ENCODE measurements at places on chromosomes 11 and 22.

GRCh38 chr11:64686466-64687170, 36.4 kb downstream of the NRXN2 start:
- no peak for DNase-seq

GRCh38 chr11:123166071-123166559, 28.9 kb downstream of the CLMP start:
- no peak for DNase-seq

- no peak for DNase-seq
Measured at GRCh38 chr11:72002841-72003775, 4.4 kb downstream of the IL18BP start.

DNA sequence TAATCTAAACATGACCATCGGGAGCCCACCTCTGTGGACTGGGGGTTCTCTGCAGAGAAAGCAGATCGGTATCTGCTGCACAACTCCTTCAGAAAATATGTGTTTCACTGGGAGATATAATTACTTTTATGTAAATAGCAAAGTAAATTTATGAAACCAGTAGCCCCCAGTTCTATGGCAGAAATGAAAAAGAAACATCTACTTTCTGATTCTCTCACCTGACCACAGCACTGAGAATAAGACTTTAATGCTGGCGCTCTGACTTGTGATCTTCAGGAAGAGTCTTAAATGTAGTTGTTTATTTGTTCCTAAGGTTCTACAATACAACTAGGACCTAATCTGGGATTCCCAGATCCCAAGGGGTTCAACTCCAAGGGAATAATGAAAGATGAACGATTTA, 518.0 kb downstream of the DLG2 start:
- no peak for DNase-seq

DNA sequence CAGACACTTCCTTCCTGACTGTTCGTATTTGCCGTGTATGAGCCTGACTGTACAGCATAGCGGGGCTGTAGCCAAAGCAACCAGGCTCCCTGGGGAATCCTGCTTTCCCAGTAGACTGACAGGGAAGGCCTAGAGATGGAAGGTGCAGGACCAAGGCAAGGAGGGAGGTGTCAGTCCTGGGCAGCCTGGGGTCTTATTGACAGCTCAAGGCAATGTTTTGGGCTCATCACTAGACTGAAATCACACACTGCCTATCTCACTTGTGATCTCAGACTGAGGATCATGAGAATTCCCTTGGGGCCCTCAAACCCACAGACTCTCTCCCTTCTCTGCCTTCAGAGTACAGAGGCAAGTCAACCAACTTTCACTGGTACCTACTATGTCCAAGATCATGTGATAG, 346.8 kb upstream of the NARS2 start:
- no peak for DNase-seq

DNA sequence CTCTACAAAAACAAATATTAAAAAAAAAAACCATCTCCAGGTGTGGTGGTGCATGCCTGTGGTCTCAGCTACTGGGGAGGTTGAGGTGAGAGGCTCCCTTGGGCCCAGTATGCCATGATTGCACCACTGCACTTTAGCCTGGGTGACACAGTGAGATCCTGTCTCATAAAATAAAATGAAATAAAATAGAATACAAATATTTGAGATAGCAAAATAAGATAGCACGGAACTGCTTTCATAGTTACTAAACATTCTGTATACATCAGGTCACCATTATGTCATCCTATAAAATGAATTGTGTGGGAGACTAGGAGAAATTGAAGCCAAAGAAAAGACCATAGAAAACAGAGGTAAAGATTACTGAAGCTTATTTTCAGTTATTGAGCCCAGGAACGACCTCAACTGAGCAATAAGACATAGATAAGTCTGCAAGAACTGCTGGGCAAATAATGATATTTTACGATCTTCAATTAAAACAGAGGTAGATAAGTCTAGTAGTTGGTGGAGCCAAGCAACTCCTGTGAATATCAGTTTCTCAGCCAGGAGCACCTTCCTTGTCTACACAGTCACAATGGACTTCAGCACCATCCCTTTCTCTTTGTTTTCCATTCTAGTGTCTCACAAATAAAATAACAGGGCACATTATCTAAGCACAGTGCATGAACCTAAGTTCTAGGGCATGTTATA, 9.9 kb downstream of the OR5M11 start:
- DNase-seq, result no peak

DNA sequence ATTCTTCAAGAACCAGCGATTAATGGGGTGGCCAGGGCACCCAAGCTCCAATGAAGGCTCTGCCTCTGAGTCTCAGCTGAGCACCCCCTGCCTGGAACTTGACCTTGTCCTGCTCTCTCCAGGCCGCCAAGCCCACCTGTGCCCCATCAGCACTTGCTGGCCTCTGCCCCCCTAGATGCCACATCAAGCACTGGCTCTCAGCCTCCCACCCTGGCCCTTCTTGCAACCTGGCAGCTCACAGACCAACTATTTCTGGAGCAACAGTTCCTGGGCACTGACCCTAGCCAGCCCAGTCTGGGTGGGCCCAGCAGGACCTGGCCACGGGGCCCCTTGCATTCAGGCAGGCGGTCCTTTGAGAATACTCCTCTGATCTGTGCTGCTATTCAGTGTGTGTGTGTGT, 98.8 kb upstream of the PITPNB start:
- DNase-seq, result no peak

GRCh38 chr11:65218446-65218845, 36.7 kb downstream of the CAPN1 start:
- no peak for DNase-seq

- DNase-seq, result no peak
Measured at GRCh38 chr11:3911908-3912505, 56.5 kb downstream of the STIM1 start.

GRCh38 chr11:41612415-41612814, 153.0 kb upstream of the LRRC4C start:
- no peak for DNase-seq

DNA sequence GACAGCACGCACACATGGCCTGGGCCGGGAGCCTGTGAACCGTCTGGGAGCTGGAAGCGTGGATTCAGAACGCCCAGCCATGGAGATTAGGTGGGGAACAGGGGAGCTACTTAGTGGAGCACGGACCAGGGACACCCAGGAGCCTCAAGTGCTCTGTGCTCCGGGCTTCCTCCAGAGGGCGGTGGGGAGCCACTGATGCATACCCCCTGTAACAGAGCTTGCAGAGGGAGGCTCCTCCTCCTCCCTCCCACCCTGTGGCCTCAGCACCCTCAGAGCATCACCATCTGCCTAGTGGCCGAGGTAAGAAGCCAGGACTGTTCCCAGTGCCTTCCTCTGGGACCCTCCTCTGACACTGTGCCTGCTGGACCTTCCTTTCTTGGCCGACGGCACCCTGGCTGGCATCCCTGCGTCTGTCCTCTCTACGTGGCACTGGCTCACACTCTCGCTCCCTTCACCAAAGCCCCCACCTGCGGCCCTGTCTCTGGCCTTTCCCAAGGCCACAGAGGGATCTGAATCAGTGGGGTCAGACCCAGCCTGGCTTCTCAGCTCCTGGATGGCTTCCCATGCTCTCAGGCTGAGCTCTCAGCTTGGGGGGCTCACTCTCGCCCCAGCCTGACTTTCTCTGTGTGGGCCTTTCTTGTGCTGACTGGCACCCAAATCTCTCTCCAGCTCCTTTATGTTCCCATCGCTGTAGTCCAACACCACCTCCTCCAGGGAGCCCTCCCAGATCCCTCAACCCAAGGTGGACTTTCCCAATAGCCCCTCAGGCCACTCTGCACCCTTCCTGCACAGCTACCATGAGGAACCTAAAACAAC, 780.9 kb downstream of the BRD1 start:
- DNase-seq, result no peak

DNA sequence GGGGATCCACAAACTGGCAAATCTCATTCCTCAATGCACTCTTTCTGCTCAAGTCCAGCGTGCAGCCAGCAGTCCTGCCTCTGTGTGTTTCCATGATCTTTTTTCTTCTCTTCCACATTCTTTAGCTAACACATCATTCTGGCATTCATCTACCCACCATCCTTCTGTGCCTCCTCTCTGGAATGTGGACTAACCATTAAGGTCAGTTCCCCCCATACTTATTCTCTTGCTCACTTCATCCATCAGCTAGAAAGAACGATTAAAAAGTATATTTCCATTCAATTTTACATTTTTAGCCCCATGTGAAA, 7.8 kb downstream of the KIRREL3 start:
- DNase-seq, result no peak

DNA sequence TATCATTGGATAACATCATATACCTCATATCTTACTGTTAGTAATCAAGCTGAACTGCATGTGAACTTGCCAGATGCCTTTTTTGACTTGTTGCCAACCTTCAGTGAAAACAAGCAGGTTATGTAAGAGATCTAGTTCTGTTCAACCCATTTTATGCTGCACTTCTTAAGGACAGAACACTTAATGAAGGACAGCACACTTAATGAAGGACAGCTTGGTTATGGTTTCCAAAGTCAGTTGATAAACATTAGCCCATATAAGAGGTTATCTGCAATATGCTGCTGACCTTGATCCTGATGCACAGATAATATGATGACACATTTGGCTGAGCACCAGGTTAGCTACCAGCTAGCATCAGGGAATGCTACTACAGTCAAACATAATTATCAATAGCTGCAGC, 358.7 kb upstream of the PDGFD start:
- DNase-seq, result no peak

- DNase-seq, result no peak
Measured at GRCh38 chr11:95556342-95557163, 233.0 kb downstream of the FAM76B start.

- DNase-seq, result peak; percentile 81
Measured at GRCh38 chr11:74004759-74005615, 3.9 kb downstream of the UCP3 start.

DNA sequence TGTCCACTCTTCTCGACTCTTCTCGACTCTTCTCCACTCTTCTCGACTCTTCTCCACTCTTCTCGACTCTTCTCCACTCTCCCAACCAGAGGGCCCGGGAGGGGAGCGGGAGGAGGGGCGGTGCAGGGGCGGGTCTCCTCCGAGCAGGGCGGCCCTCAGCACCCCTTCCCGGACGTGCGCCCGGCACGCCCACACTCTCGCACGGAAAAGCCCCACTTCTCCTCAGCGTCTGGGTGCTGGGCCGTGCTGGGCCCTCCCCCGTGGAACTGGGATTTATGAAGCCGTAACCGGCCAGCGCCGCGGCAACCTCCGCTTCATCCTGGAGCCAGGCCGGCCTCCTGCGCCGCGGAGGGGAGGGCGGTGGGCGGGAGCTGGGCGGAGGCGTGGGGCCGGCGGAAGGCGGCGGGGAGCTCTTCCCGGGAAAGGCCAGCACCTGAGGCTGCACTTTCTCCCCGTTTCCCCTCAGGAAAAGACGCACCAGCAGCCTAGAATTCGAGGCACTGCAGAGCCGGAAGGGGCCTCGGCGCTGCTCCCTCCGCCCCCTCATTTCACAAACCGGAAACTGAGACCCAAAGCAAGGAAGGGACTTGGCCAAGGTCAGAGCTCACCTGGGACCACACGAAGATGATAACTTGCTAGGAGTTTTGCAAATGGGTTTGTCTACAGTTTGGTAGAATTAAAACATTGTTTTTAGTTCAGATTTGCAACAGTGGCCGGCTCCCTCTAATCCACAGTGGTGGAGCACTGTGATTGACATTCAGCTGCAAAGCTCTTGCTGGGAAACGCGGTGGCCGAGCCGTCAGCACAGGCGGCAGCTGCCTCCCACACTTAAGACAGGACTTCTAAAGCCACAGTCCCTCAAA, 31.6 kb upstream of the JAM3 start:
- DNase-seq, result peak; percentile 43

GRCh38 chr11:66687831-66688281, 10.2 kb upstream of the RBM4B start:
- DNase-seq, result no peak

- no peak for DNase-seq
Measured at GRCh38 chr11:83480251-83480650, 194.1 kb upstream of the CCDC90B start.

- no peak for DNase-seq
Measured at GRCh38 chr22:26550498-26551033, 38.3 kb upstream of the TFIP11 start.

DNA sequence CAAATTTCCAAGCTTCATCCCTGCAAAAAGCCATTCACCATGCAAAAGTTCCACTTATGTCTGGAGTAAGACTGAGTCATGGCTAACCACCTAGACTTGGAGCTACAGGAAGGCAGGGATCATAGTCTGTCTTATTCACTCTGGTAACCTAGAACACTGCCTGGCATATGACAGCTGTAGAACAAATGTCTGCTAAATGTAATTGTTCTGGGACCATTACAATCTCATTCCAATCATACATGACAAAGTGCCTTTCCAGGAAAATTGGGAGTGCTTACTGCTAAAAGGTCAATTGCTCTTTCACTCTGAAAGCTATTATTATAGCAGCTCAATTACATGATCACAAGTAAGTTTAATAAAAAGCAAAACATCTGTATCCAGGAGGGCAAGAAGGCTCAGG, 99.1 kb upstream of the CHRM4 start:
- DNase-seq, result no peak

DNA sequence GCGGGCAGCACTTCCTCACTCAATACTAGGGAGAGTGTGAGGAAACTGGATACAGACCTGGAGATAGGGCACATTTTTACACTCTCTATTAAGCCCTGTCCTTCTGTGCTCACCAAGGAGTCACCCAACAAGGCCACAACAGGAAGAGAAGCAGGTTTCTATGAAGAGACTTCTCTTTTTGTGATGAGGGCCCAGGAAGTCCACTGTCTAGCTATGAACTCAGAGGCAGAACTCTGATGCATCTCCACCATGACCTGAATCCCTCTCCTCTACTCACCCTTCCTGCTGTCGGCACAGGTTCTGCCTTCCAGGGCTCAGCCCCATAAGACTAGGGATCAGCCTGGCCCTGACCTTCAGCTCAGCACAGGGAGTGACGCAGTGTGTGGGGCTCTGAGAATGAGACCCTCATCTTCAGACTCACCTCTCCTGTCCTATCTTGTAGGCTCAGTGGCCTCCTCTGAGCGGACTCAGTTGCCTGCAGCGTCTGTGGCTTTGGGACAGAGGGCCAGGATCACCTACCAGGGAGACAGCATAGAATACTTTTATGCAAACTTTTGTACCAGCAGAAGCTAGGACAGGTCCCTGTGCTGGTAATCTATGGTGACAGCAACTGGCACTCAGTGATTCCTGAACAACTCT, 49.3 kb upstream of the IGLL5 start:
- DNase-seq, result no peak

DNA sequence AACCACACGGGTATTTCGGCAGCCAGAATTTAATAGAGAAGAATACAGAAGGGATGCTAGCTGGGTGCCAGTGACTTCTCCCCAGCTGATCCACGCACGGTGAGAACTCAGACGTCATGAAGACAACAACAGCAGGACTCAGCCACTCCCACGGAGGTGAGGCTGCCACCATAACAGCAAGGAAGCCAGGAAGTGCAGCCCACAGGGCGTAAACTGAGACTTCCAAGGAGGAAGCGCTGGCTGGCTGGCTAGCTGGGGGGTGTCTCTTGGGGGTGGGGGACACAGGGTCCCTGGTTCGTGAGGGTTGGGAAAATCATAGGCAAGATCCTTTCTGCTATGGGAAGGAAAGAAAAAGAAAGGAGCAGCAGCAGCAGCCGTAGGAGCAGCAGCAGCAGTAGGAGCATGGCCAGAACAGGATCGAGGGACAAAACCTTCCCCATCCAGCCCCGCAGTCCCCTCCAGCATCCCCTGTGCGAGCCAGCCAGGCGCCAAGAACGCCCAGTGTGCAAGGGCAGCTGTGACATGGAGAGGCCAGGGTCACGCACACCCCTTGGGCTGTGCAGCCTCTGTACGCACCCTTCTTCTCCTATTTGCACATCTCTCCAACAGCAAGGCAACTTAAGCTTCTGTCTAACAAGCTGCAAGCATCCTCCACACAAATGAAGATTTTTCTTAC, 49.6 kb upstream of the SHANK2 start:
- DNase-seq, result no peak
